ENCODE measurements at places on chromosomes 1 and 21.

- no peak for DNase-seq
These were observed 292.3 kb downstream of the HHAT start for GRCh38 chr1:210620867-210621488.

DNA sequence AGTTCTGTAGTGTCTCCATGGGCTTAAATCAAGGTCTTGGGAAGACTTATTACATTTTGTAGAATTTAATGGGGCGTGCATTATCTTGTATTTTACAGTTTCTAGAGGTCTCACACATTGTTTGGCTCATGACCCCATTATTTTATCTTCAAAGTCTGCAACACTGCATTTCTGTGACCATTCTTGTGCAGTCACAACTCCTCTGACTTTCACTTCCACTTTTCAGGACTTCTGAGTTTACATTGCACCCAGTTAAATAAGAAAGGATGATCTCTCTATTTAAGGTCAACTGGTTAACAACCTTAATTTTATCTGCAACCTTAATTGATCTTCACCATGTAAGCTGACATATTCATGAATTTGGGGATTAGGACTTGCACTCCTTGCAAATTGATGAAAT lies 1186.6 kb downstream of the MRPL39 start:
- DNase-seq: no peak

GRCh38 chr1:220880726-220881506 lies 1.7 kb downstream of the HLX start:
- peak; percentile 79 for DNase-seq

GRCh38 chr21:25759573-25759972 lies 24.8 kb downstream of the GABPA start:
- no peak for DNase-seq

DNA sequence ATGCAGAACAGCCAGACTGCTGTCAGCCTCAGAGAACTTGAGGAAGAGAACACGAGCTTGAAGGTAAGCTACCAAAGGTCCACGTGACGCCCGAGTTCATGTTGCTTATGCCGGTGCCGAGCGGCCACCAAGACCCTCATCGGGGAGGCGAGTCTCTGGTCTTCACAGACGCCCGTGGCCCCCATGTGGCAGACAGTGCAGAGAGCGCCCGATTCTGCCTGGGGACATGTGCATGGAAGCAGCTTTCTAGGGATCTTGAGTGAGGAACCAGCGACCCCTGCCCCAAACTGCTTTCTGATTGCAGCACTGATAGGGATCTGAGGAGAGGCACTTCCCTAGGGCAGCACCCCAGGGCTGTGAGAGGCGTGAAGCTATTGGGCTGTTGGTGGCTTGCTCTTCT lies 56.3 kb upstream of the DIP2A start:
- no peak for DNase-seq

DNA sequence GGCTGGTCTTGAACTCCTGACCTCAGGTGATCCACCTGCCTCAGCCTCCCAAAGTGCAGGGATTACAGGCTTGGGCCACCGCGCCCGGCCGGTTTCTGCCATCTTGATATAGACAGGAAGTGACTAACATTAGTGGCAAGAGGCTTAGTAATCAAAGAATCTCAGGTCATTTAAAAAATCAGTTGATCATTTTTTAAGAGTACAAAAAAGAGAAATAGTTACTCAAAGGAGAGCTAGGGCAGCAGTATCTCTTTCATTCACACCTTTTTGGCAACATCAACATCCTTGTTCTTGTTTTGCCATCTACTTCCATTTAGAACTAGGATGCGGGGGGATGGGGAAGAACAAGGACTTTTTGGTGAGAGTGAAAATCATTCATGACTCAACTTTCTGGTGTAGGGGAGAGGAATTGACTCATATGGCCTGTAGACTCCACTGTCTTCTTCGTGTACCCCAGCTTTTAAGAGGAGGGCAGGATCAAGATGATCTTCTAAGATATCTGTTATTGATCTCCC lies 8.8 kb downstream of the FCRLB start:
- no peak for DNase-seq

GRCh38 chr1:15760520-15761211 lies 2.1 kb downstream of the FBLIM1 start:
- DNase-seq: peak; percentile 76

All from right kidney (tissue), 9 donors.